Islet precursor cell (in vitro differentiated cells): ENCODE measurements at places on chromosomes 13 and 19.
A peak's percentile ranks its signal among the peaks of the same experiment; 100 is the strongest.

DNA sequence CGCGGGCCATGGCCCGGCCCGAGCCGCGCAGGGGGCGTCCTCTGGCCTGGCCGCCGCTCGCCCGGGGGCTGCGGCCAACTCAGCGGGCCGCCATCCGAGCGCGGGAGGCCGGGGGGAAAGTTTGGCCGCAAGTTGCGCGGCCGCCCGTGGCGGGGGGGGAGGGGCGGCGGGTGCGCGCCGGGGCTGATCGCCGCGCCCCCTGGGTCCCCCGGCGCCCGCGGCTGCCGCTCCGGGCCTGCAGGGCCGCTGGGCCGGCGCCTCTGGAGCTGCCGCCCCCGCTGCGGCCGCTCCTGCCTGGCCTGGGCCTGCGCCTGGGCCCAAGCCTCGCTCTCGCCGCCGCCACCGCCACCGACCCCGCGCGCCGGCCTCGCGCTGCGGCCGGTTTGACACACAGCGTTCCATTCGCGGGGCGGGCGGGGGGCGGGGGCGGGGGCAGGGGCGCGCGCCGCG is at the start of gene NR2F6:
Gene NR2F6, minus strand, starts transcription at position 385 of the 450 bp plus-strand sequence. CDS start 699 bp downstream, outside the sequence.
- no peak for DNase-seq

- DNase-seq: no peak
Observed at GRCh38 chr13:110413016-110413675, 106.1 kb downstream of the COL4A2 start.

- DNase-seq: no peak
Observed at GRCh38 chr19:8224394-8225145, 15.4 kb downstream of the CERS4 start.

GRCh38 chr19:44822670-44823372 is 13.9 kb downstream of the BCAM start:
- DNase-seq: no peak

DNA sequence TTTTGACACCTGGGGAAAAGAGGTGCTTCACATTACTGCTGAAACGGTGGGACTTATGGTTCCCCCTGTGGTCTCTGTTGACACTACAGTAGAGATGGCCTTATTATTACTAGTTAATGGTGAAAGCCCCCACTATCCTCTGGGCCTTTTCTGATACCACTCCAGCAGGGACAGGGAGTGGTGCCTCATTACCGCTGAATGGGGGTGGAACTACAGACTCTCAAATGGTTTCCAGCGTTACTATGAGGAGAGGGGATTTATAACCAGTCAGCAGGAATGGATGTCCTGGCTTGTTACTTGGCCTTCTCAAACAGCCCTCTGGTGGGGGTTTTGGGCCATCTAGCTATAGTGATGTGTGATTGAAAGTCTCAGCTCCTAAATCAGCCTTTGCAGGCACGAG is 96.7 kb upstream of the DIAPH3 start:
- peak; percentile 61 for DNase-seq

DNA sequence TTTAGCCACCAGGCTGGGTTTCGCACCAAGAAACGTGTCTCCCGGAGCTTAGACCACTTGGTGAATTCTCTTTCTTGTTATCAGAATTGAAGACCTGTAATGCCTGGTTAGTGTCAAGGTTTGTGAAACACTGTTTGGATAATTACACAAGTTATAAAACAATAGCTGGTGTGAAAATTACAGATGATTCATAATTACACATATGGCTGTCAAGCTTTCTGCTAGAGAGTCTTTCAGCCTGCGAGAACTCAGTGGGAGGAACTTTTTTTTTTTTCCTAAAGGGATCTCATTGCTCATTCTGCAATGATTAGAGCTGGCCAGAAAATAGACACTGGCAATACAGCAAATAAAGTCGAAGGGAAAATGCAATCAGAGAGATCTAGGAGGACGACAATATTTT is 13.4 kb upstream of the KLK4 start:
- DNase-seq: no peak

DNA sequence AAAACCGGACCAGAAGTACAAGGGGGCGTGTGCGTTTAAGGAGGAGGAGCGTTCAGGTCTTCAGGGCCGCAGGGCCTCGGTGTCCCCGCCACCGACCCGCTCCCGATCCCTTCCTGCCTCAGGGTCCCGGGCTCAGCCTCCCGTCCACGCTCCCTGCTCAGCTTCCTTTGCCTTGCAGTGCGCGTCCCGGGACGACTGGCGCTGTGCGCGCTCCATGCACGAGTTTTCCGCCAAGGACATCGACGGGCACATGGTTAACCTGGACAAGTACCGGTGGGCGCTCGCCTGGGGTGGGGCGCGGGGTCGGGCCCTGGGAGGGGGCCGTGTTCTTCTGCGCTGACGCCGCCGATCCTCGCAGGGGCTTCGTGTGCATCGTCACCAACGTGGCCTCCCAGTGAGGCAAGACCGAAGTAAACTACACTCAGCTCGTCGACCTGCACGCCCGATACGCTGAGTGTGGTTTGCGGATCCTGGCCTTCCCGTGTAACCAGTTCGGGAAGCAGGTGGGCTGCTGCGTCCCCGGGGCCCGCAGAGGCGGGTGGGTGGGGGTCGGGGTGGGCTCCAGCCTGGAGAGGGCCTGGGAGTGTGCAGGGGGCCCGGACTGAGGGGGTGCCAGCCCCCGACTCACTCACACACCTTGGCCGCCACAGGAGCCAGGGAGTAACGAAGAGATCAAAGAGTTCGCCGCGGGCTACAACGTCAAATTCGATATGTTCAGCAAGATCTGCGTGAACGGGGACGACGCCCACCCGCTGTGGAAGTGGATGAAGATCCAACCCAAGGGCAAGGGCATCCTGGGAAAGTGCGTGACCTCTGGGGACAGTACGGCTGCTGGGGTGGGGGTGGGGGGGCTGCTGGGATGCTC is 1.4 kb downstream of the GPX4 start:
- DNase-seq: peak; percentile 68

- no peak for DNase-seq
Observed at GRCh38 chr13:75418997-75419396, 63.0 kb downstream of the TBC1D4 start.
